ENCODE measurements at places on chromosomes 6 and 20. TPM values are rescaled to one million over a fixed set of nuclear protein-coding genes. Genes with fewer than 3 reads are reported as not detected.

The SEMG1 gene
- not detected for total RNA-seq

The ZSCAN23 gene
- 4.8 TPM for total RNA-seq

The MROH8 gene
- total RNA-seq: 1.3 TPM

The NR2E1 gene
- total RNA-seq: not detected

The TRIM31 gene
- not detected for total RNA-seq

The CDSN gene
- 0.22 TPM for total RNA-seq

The SCUBE3 gene
- 8.5 TPM for total RNA-seq

- H3K36me3 ChIP-seq: no peaks in the 10 kb centered on the region
- H3K4me1 ChIP-seq: peaks cover 6% of the 10 kb centered on the region
- no peak overlapping the region for H3K4me3 ChIP-seq
- peak; percentile 88 for DNase-seq
Measured at GRCh38 chr6:53437557-53438202, 88.9 kb upstream of the ELOVL5 start.

GRCh38 chr6:12602342-12602741 is 114.2 kb upstream of the PHACTR1 start:
- no peak overlapping the region for H3K4me3 ChIP-seq
- no peak for DNase-seq
- no peaks in the 10 kb centered on the region for H3K36me3 ChIP-seq
- no peak overlapping the region for H3K27ac ChIP-seq
- no peaks in the 10 kb centered on the region for H3K27me3 ChIP-seq

GRCh38 chr6:41318261-41318653 is 17.2 kb upstream of the NCR2 start:
- no peaks in the 10 kb centered on the region for H3K36me3 ChIP-seq
- no peak overlapping the region for H3K4me3 ChIP-seq
- DNase-seq: no peak
- no peak overlapping the region for H3K27ac ChIP-seq
- H3K4me1 ChIP-seq: peaks cover 8% of the 10 kb centered on the region

DNA sequence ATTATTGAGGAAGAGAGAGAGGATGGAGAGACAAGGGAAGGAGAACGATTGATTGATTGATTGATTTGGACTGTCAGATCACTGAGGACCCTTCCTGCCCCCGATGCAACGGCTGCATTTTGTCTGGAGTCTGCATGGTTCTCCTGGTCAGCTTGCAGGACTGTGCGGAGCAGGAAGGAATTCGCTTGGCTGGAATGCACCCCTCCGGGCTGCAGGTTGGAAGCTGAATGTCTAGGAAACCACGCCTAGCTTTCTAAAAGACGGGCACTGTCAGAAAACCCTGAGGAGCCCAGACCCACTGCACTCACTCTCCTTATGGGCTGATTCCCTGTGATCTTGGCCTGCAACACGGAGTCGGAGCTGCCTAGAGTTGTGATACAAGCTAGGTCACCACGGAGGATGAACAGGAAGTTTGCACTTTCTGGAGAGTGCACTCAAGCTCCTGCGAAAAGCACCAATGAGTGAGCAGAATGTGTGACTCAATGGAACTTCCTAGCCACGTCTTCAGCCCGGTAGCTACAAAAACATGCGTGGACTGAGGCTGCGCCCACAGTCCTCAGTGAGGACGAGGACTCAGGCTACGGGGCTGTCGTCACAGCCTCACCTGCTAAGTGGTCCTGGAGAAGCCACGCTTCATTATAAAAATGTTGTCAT is 14.4 kb downstream of the DACT2 start:
- no peak overlapping the region for H3K27ac ChIP-seq
- H3K4me1 ChIP-seq: no peaks in the 10 kb centered on the region
- H3K36me3 ChIP-seq: no peaks in the 10 kb centered on the region
- DNase-seq: no peak
- no peak overlapping the region for H3K4me3 ChIP-seq
- H3K27me3 ChIP-seq: no peaks in the 10 kb centered on the region

GRCh38 chr6:131628726-131629125 is 684 bp upstream of the MED23 start:
- H3K36me3 ChIP-seq: peaks cover 8% of the 10 kb centered on the region
- no peaks in the 10 kb centered on the region for H3K27me3 ChIP-seq
- peak overlapping the region; percentile 86 for H3K4me3 ChIP-seq
- H3K4me1 ChIP-seq: peaks cover 2% of the 10 kb centered on the region
- no peak overlapping the region for H3K27ac ChIP-seq
- DNase-seq: no peak

GRCh38 chr6:43702534-43703440 is 15.2 kb upstream of the MRPS18A start:
- peak; percentile 71 for DNase-seq
- no peaks in the 10 kb centered on the region for H3K36me3 ChIP-seq
- H3K27ac ChIP-seq: peak overlapping the region; percentile 22
- peaks cover 25% of the 10 kb centered on the region for H3K4me1 ChIP-seq
- peaks cover 2% of the 10 kb centered on the region for H3K27me3 ChIP-seq
- no peak overlapping the region for H3K4me3 ChIP-seq

GRCh38 chr6:122751326-122751725 is 28.2 kb upstream of the FABP7 start:
- no peaks in the 10 kb centered on the region for H3K4me1 ChIP-seq
- H3K27me3 ChIP-seq: no peaks in the 10 kb centered on the region
- H3K36me3 ChIP-seq: no peaks in the 10 kb centered on the region
- no peak overlapping the region for H3K27ac ChIP-seq
- no peak for DNase-seq

DNA sequence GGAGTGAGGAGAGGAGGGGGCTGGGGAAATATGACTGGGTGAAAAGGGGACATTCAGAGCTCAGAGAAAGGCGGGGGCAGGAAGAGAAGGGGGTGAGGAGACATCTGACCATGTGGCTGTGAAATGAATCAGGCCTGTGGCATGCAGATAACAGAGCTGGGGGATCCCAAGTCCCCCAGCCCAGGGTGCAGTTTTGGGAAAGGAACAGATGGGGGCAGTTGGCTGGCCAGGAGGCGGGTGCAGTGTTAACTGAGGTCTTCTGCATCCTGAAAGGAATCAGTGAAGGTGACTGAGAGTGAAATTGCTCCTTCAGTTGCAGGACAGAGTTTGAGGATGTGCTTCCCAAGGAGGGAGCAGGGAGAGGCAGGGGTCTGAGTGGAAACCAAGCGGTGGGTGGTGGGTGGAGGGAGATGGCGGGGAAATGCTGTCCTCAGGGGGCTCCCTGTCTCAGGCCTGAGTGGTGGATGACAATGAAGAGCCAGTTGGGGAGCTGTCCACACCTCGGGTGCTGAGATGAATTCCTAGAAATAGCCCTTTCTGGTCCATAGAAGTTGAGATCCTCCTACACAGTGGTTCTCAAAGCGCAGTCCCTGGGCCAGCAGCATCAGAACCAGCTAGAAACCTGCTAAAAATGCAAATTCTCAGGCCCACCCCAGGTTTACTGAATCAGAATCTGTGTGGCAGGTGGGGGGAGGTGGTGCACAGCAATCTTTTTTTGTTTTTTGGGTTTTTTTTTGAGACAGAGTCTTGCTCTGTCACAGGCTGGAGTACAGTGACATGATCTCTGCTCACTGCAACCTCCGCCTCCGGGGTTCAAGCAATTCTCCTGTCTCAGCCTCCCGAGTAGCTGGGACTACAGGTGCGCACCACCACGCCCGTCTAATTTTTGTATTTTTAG is 26.0 kb upstream of the CCDC167 start:
- H3K4me3 ChIP-seq: no peak overlapping the region
- no peak for DNase-seq
- H3K27ac ChIP-seq: no peak overlapping the region
- peaks cover 8% of the 10 kb centered on the region for H3K27me3 ChIP-seq
- H3K4me1 ChIP-seq: peaks cover 25% of the 10 kb centered on the region
- no peaks in the 10 kb centered on the region for H3K36me3 ChIP-seq

GRCh38 chr6:169959136-169960002 is 207.9 kb downstream of the ERMARD start:
- DNase-seq: no peak
- no peaks in the 10 kb centered on the region for H3K27me3 ChIP-seq

DNA sequence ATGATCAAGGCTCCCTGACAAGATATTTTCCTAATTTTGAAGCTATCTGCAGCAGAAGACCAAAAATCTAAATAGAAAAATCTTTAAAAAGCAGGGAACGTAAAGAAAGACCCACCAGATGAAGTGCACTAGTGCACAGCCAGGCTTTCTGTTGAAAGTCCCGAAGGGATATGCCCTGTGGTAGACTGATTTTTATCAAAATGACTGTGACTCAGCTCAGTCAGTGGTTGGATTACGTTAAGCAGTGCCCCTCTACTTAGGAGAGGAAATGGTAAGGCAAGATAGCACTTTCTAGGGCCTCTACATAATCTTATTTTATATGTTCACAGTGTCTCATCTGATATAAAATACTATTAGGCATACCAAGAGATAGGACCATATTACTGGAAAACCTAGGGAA is 123.4 kb upstream of the RAB32 start:
- H3K4me3 ChIP-seq: no peak overlapping the region
- no peaks in the 10 kb centered on the region for H3K4me1 ChIP-seq
- no peak for DNase-seq
- H3K36me3 ChIP-seq: no peaks in the 10 kb centered on the region
- no peak overlapping the region for H3K27ac ChIP-seq

- peak; percentile 62 for DNase-seq
- peaks cover 24% of the 10 kb centered on the region for H3K4me1 ChIP-seq
- H3K4me3 ChIP-seq: no peak overlapping the region
- no peaks in the 10 kb centered on the region for H3K36me3 ChIP-seq
Measured at GRCh38 chr6:154615483-154616025, 105.1 kb upstream of the CNKSR3 start.

GRCh38 chr6:31287619-31288018 is 15.7 kb upstream of the HLA-C start:
- no peaks in the 10 kb centered on the region for H3K36me3 ChIP-seq
- no peak for DNase-seq
- peaks cover 9% of the 10 kb centered on the region for H3K27me3 ChIP-seq
- no peaks in the 10 kb centered on the region for H3K4me1 ChIP-seq
- H3K27ac ChIP-seq: no peak overlapping the region
- no peak overlapping the region for H3K4me3 ChIP-seq

DNA sequence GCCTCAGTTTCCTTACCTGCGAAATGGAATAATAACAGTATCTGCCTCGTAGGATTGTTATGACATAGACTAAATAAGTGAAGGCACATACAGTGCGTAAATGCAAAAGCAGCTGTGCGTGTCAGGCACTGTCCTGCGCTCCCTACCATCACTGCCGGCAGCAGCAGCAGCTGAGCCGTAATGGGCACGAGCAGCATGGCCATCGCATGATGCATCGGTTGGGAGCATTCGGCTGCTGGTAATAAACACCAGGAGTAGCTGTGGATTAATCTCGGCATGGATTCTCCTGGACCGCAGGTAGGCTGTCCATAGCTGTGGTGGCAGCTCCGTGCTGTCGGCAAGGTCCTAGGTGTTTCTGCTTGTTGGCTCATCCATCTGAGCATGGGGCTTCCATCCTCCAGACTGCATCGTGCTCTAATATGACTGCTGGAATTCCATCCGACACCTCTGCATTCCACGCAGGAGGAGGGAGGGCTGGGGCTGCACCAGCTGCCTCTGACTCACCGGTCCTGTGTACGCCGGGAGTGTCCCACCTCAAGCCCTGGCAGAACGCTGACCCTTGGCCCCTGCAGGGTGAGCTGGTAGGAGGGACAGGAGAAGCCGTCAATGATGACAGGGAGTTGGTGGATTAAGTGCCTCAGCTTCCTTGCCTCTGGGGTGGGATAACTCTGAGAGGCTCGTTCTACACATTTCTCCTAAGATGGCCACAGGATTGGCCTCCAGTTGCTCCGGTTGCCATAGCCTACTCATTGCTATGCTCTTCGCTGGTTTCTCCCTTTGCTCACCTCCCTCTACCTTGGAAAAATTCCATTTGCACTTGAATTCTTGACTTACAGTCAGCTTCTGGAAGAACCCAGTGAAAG is 100.9 kb upstream of the PMEPA1 start:
- peak; percentile 63 for DNase-seq
- no peak overlapping the region for H3K27ac ChIP-seq
- H3K27me3 ChIP-seq: peaks cover 3% of the 10 kb centered on the region
- H3K4me3 ChIP-seq: no peak overlapping the region

DNA sequence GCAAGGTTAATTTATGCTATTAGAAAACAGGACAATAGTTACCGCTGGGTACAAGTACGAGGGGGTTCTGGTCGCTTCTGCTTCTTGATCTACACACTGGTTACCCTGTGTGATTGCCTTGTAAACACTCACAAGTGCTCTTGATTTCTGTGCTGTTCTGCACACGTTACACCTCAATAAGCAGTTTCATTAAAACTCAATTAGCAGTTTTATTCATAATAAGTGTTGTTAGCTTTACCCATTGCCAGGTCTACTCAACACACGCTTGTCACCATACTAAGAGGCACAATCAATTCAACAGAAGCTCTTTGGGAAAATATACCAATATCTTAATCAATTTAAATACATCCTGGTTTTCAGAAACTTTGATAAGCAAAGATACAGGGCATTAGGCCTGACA is 20.4 kb downstream of the BMP7 start:
- DNase-seq: no peak
- H3K36me3 ChIP-seq: no peaks in the 10 kb centered on the region
- H3K27ac ChIP-seq: no peak overlapping the region
- H3K4me1 ChIP-seq: peaks cover 2% of the 10 kb centered on the region
- peaks cover 3% of the 10 kb centered on the region for H3K27me3 ChIP-seq
- no peak overlapping the region for H3K4me3 ChIP-seq

DNA sequence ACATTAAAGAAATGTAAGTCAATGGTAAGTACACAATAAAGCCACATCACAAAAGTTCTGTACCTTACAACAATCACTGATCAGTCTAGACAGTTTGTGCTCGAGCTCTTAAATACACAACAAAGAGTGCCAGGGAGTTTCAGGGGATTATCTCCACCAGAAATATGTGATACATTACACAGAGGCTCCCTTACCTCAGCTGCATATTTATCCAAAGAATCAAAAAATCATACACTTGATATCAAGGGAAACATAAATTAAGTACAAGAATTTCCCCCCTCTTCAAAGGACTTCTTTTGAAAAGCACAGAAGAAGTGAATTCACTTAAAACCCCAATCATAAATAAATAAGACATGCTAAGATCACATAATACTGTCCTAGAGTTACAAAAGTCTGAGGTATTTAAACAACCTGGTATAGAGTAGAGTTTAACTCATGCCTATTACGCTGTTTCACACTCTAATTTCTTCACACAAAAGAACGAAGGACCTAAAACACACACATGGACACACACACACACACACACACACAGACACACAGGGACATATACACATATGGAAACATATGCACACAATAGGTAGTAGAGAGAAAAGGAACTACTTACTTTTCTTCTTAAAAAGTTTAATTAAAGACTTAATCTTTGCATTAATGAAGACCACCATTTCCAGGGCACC is 528 bp downstream of the NHSL1 start:
- peak; percentile 32 for DNase-seq
- peak overlapping the region; percentile 30 for H3K4me3 ChIP-seq
- H3K36me3 ChIP-seq: no peaks in the 10 kb centered on the region
- peaks cover 15% of the 10 kb centered on the region for H3K4me1 ChIP-seq
- H3K27ac ChIP-seq: peak overlapping the region; percentile 7
- no peaks in the 10 kb centered on the region for H3K27me3 ChIP-seq

DNA sequence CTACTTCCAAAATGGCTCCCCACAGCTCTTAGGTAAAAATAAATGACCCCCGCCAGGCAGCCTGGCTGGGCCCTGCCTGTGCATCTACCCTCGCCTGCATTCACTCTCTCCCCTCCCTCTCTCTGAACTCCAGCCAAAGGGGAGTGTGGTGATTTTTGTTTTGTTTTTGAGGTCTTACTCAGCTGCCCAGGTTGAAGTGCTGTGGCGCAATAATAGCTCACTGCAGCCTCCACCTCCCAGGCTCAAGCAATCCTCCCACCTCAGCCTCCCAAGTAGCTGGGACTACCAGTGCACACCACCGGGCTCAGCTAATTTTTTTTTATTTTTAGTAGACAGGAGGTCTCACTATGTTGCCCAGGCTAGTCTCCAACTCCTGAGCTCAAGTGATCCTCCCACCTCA is 15.8 kb downstream of the NFATC2 start:
- no peak overlapping the region for H3K4me3 ChIP-seq
- no peak overlapping the region for H3K27ac ChIP-seq
- peaks cover 18% of the 10 kb centered on the region for H3K4me1 ChIP-seq

Measured in astrocyte (in vitro differentiated cells and primary cell).